ENCODE measurements at places on chromosomes 3 and 15.

- DNase-seq, result no peak
Observed at GRCh38 chr15:57797568-57798267, 91.2 kb downstream of the POLR2M start.

- no peak for DNase-seq
Observed at GRCh38 chr3:148896062-148896461, 31.0 kb downstream of the CPA3 start.

DNA sequence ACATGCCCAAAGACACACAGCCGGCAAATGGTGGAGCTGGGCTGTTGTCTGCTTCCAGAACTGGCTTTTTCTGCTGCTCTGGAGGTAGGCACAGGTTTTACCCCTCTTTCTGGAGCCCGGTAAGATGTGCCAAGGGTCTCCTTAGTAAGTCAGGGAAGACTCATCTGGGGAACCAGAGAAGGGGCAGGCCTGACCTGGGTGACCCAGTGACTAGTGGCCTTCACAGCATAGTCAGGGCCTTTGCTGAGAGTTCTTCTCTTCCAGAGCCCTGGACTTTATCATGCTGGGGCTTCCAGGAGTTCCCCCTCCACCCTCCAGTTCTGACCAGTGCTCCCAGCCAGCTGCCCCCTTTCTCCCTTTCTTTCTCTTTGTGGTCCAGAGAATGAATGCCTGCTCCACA is 3.2 kb downstream of the CD276 start:
- no peak for DNase-seq

DNA sequence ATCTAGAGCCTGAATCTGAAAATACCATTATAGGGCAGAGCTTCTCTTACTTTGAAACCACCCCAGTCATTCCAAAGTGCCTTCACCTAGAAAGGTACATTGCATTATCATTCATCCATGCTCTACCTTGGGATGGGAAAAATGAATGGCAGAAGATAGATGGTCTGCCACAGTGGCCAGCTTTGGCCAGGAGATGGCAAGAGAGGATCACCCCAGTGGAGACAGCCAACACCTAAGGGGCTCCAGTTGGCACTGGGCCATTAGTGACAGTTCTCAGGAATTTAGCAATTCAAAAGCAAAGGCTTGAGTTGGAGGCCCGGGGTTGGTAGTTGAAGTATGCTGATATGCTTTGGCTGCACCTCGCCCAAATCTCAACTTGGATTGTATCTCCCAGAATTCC is 253.6 kb upstream of the MRPL3 start:
- no peak for DNase-seq

GRCh38 chr3:45524565-45524964 is 70.0 kb upstream of the LIMD1 start:
- no peak for DNase-seq

DNA sequence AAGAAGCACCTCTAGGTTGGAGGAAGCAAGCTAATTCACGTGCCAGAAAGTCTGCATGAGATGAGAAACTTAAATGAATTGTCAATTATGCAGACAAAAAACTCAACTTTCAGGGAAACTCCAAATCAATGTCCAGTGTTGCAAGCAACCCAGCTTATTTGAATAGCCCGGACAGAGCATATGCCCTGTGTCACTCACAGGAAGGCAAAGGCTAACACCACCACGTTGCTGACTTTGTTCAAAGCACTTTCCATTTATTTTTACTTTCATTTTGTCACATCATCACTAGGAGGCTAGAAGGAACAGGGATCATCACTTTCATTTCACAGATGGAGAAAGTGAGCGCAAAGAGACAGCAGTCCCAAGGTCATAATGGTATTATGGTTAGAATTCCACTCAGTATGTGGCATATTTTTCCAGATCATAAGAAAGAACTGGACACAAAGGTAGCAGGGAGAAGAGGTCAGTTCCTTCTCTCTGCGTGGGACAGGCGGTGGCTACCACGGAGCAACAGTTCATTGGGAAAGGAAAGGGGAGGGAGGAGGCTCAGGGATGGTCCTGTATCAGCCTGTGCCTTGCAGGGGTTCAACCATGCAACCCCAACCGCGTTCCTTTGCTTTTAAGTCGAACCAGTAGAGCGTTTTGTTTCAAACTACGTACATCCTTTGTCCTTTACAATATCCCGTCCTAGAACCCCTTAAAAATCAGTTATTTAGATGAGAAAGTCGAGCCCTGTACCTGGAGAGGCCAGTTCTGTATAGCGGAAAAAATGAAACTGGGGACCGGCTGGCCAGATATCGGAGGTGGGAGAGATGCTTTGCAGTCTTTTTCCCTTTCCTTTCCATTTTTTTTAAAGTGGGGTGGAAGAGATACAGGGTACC is 1.1 kb downstream of the HEG1 start:
- DNase-seq, result peak; percentile 25

DNA sequence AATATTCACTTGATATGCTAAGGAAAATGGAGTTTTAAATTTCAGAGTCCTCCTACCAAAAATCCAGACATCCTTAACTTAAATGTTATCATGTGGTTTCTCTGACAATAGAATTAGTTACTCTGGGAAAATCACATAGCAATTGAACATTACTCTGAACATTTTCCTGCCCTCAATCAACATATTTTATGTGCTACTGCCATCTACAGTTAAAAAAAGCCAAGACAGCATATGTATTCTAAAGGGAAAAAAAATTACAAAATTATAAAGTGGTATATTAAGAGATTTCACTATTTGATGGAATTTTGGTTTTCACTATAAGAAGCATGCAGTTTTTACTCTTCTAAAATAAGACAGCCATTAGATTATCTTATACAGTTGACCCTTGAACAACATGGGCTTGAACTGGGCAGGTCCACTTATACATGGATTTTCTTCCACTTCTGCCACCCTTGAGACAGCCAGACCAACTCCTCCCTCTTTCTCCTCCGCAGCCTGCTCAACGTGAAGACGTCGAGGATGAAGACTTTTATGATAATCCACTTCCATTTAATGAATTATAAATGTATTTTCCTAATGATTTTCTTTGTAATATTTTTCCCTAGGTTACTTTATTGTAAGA is 122.3 kb downstream of the ATP1B3 start:
- DNase-seq, result peak; percentile 35

Measured in natural killer cell (primary cell).